ENCODE measurements at places on chromosomes 13 and 19. TPM values are rescaled to one million over a fixed set of nuclear protein-coding genes. Genes with fewer than 3 reads are reported as not detected.

Gene TYROBP
- not detected for total RNA-seq

DNA sequence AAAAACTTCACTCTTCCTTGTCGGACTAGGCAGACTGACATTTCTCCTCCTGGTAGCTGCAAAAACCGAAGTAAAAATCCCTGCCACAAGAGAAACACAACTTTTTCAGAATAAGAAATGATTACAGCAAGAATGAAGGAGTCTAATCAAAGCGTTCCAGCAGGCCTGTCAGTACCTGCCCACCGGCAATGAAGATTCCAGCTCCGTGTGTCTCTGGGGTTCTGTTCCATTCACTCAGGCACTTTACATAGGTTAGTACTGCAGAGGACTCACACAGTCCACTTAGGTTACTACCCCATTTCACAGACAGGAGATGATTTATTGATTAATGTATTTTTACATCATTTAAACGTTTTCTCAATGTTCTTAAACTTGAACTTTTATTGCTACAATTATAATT, 275.5 kb downstream of the NHLRC3 start:
- no peak for DNase-seq

DNA sequence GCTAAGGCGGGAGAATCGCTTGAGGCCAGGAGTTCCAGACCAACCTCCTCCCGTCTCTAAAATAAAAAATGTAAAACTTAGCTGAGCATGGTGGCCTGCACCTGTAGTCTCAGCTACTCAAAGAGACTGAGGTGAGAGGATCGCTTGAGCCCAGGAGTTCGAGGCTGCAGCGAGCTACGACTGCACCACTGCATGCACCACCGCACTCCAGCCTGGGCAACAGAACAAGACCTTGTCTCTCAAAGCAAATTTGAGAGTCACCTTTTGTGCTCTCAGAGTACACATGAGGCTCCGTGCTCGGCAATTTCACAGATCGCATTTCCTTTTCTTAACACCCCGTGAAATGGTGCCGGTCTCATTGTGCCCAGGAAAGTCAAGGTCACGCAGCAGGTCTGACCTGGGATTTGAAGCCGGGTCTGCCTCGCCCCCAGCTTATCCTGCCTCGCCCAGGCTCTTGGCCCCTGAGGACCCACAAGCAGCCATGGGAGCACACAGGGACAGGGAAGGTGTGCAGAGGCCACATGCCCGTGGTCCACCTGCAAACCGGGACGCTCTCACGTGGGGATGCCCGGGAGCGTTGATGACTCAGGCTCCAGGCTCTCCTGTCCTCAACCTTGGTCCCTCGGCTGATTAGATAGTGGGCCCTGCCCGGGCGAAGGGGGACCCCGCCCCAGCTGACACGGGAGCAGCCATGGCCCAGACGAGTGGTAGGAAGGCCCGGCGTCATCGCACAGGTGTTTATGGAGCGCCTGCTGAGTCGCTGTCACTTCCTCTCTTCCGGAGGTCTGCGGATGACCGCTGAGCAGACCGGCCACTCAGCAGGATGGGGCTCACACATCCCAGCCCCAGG, 1.1 kb upstream of the SMIM24 start:
- DNase-seq: no peak

DNA sequence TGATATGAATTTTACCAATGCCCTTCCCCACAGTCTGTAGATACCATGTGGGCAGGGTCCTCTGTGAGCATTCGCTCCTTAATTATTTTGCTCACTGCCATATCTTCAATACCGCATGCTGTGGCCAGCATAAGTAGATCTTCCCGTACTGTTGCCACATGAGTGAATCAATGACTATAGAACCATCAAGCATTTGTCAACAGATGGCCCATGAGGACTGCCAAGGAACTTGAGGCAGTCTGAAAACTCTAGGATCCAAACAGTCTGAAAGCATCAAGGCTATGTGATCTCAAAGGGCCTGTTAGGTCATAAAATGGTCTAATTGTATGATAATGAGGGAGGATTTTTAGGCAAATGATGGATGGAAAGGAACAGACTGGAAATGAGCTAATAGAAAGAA, 27.4 kb upstream of the GPR12 start:
- no peak for DNase-seq

Data from lung microvascular endothelial cell (primary cell).